ENCODE measurements at places on chromosomes 12 and 14.

GRCh38 chr14:54737132-54737711 lies 165.4 kb downstream of the GCH1 start:
- H3K36me3 ChIP-seq, result no peaks in the 10 kb centered on the region
- H3K27ac ChIP-seq, result no peak overlapping the region
- no peaks in the 10 kb centered on the region for H3K4me1 ChIP-seq
- H3K27me3 ChIP-seq, result no peaks in the 10 kb centered on the region
- DNase-seq, result peak; percentile 9

DNA sequence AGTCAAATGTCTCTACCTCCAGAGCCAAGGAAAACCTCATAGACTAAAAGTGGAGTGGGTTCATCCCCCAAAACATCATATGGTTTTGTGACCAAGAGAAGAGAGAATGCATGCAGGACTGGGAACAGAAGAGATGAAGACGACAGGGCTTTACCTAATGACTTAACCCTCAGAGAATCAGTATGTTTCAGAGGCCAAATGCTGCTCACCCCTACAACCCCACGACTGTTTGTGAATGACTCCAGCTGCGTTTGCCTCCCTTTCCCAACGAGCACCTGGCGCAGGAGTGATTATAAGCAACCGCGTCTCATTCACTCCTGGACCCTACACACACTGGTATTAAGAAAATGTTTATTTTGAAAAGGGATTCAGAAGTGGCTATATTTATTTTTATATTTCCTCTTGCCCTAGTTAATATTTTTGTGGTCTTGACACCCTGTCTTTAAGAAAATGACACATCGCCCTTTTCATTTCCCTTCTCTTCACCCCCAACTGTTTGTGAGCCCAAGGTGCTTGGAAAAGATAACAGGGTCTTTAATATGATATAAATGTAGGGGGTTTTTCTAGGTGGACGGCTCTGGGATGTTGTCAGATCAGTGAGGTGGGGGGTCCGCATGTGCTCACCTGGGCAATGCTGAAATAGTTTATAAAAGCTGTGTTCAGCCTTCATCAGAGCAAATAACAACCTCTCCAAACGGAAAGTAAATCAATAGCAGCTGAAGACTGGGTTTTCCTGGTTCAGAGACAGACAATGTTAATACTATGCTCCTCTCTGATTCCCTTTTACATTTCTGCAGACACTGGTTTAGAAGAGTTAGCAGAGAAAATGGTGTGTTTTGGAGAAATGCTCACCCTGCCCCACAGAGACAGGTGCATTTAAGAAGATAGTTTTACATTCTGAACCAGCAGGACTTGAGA lies 77.7 kb downstream of the SLC15A4 start:
- no peak overlapping the region for H3K4me3 ChIP-seq
- no peak overlapping the region for H3K27ac ChIP-seq

- no peak overlapping the region for H3K4me3 ChIP-seq
- H3K27ac ChIP-seq, result no peak overlapping the region
- no peaks in the 10 kb centered on the region for H3K36me3 ChIP-seq
- no peaks in the 10 kb centered on the region for H3K27me3 ChIP-seq
- no peaks in the 10 kb centered on the region for H3K4me1 ChIP-seq
These were observed 88.5 kb downstream of the GPHN start for GRCh38 chr14:66596241-66596985.

DNA sequence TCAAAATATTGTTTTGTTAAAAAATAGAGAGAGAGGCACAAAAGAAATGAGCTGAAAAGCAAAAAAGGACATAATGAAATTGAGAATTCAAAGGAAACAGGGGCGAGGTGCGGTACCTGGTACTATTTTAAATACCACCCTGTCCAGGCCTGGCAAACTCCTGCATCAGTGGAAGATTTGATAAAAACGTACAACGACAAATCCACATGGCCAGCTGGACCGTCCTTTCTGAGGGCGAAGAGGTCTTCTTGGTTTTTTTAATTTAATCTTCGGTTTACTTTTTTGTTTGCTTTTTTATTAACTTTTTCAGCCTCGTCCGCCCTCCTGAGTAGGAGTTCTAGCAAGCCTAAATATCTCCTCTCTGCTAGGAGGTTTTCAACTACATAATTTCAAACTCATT lies 11.9 kb downstream of the BCL11B start:
- H3K27me3 ChIP-seq, result no peaks in the 10 kb centered on the region
- peaks cover 1% of the 10 kb centered on the region for H3K36me3 ChIP-seq
- no peak for DNase-seq
- no peak overlapping the region for H3K4me3 ChIP-seq
- H3K27ac ChIP-seq, result no peak overlapping the region

DNA sequence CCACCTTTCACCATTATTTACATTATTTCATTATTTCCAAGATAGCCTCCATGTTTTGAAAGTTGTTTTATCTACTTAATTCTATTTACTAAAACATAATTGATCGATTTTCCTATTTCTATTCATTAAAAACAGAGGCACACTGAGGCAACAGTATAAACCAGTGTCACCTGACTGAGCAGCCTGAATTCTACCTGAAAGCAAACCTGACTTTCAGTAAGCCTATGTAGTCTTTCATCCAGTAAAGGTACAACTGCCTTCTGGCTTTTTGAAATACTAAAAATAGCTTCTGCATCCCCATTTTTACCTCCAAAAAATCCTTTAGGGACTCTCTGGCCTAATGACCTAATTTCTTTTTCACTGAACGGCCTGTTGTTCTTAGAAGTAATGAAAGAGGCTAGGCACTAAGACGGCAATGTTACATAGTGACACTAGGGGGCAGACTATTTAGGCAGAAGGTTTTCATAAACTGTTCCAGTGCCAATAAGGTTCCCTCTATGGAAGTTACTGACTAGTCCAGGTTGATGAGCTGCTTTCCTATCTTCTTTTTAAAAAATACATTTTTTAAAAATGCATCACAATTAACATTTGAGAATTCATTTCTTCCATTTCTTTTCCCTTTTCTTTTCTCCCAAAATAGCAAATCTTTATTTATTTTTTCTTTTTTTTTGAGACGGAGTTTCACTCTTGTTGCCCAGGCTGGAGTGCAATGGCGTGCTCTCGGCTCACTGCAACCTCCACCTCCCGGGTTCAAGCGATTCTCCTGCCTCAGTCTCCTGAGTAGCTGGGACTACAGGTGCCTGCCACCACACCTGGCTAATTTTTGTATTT lies 17.5 kb downstream of the ANAPC5 start:
- peak; percentile 70 for DNase-seq
- H3K4me1 ChIP-seq, result no peaks in the 10 kb centered on the region
- peaks cover 10% of the 10 kb centered on the region for H3K36me3 ChIP-seq
- H3K4me3 ChIP-seq, result no peak overlapping the region
- no peaks in the 10 kb centered on the region for H3K27me3 ChIP-seq
